ENCODE measurements at places on chromosomes 5 and 9. TPM values are rescaled to one million over a fixed set of nuclear protein-coding genes. Genes with fewer than 3 reads are reported as not detected.

The ZDHHC11 gene
- 8.9 TPM for total RNA-seq

The C5orf22 gene
- total RNA-seq: 21.3 TPM

The MYMK gene
- not detected for total RNA-seq

The LCN15 gene
- not detected for total RNA-seq

The IFNK gene
- total RNA-seq: not detected

Data from posterior vena cava (tissue), 2 donors.